ENCODE measurements at places on chromosomes 1 and 21.
A peak's percentile ranks its signal among the peaks of the same experiment; 100 is the strongest.

GRCh38 chr1:85936470-85936869, 220.1 kb downstream of the COL24A1 start:
- DNase-seq, result no peak

- no peak for DNase-seq
These were observed 245.5 kb downstream of the RPS6KC1 start for GRCh38 chr1:213296558-213296957.

GRCh38 chr21:29056005-29056404, 17.4 kb downstream of the CCT8 start:
- DNase-seq, result no peak

- peak; percentile 76 for DNase-seq
These were observed 207.6 kb upstream of the NFIA start for GRCh38 chr1:60874718-60875117.

DNA sequence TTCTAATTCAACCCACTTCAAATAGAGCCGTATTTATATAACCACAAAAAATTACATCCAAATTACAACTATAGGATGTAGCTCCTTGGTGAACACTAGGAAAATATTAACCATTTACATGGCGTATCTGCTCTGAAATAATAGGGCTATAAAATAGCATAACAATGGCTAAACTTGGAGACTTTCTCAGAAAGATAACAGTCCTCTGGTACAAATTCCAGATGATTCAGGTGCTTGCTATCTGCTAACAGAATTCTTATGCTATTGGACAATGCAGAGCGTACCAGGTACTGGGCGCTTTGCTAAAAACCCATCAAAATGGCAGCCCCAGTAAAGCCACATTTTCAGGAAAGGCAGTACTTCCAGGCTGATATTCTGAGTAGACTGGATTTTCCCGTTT, 209.7 kb upstream of the C8B start:
- DNase-seq, result no peak

- no peak for DNase-seq
These were observed 18.3 kb downstream of the PBX1 start for GRCh38 chr1:164577291-164577690.

- DNase-seq, result peak; percentile 91
These were observed 154.2 kb downstream of the EIF4G3 start for GRCh38 chr1:21022279-21023040.

GRCh38 chr1:62144238-62144831, 50.3 kb upstream of the L1TD1 start:
- DNase-seq, result peak; percentile 53

GRCh38 chr21:30408782-30409494, 13.1 kb downstream of the KRTAP13-1 start:
- DNase-seq, result peak; percentile 15

GRCh38 chr1:116306102-116306501, 66.9 kb upstream of the ATP1A1 start:
- no peak for DNase-seq

DNA sequence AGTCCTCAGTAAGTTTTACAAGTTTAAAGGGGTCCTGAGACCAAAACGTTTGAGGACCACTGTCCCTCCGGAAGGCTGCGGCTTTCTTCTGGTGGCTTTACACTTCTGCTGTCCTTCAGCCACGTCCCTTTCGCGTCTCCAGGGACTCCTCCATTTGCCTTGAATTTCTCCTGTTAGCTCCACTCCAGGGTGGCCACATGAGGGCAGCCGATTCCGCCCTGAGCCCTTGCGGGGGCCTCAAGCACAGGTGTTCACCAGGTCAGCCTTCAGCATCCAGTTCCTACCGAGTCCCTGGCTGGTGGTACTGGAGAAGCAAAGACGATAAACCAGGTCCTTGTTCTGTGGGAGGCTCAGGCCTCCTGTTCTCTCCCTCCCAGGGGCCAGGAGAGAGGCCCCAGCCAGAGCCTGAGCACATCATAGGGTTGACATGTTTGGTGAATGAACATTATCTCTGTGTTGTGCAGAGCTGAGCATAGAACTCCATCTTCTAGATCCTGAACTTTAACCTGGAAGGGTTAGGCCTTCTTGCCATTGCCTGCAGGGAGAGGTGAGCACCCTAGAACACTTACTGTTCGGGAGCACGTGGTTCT, 27.4 kb upstream of the COQ8A start:
- DNase-seq, result no peak

DNA sequence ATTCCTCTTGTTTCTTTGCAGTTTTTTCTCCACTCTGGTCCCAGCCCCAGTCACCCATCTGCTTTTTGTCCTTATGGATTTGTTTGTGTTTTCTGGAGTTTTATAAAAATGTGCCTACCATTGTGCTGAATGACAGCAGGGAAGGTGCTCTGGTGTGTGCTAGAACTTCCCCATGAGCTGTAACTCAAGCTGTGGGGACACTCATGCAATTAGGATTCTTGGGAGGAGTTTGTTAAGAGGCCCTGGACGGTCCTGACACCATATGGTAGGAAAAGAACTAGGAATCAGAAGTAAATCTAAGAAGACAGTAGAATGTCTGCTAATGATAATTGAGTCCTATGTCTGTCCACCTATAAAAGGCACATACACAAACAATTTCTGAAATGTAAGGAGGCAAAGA, 27.4 kb downstream of the URB2 start:
- DNase-seq, result no peak

- no peak for DNase-seq
These were observed 99.0 kb upstream of the ADGRL4 start for GRCh38 chr1:79105500-79105899.

DNA sequence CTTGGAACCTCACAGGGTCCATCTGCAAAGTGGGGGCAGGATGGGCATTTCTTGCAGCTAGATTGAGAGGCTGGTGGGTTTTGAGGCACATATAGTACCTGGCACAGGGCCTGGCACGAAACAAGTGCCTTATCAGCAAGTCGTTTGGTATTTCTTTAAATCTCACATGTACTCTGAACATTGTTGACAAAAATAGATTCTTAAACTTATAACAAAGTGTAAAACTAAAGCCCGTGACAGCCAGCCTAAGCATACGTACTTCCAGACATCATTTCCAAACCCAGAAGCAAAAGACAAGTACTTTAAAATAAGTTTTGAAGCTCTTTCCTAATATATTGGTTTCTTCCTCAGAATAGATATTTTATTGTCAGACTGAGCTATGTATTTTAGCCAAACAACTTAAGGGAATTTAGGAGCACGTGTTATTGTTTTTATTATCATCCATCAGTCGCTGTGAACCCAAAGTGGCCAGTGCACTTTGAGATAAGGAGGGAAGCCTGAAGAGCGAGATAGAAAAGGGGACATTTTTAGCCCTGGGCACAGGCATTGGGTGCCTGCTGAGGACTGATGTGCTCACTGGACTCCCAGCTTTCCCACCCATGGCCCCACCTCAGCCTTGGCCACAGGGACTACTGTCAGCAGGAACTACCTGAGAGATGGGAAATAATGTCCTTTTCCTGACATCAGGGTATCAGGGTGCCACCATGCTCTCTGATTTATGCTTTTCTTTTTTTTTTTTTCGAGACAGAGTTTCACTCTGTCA, 3.0 kb downstream of the FBLIM1 start:
- no peak for DNase-seq

GRCh38 chr21:36858320-36858957, 108.0 kb downstream of the HLCS start:
- DNase-seq, result no peak

GRCh38 chr1:154840269-154841176, 29.6 kb downstream of the KCNN3 start:
- no peak for DNase-seq

GRCh38 chr1:219120624-219121544, 52.8 kb upstream of the LYPLAL1 start:
- peak; percentile 58 for DNase-seq

DNA sequence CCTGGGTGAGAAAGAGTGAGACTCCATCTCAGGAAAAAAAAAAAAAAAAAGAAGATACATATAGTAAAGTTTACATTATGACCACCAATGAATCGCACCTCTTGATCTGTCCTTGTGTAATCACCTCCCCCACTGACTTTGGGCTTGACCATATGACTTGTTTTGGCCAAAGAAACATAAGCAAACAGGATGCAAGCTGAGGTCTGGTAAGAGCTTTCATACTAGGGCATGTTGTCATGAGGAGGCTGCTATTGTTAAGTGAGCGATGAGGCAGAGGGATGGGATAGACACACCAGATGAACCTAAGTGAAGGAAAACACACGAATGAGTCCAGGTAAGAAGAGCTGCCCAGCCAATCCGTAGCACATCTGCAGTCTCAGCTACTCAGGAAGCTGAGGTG, 10.7 kb downstream of the ENAH start:
- no peak for DNase-seq

GRCh38 chr1:82449506-82450057, 648.8 kb downstream of the ADGRL2 start:
- no peak for DNase-seq

DNA sequence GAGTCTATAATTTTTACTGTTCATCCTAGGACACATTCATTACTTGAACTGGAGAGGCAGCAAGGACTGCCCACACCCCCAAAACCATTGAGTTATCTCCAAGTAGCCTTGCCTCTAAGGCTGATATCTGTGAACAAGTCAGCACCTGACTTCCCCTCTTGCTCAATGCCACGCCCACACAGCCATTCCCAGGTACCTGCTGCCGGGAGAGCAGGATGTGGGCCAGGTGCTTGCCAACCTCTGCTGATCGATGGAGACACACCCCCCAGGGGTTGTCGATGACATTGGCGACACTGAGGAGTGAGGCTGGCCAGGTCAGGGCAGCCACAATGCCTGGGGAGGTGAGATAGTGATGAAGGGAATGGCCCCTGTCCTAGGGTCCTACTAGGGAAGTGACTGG, 60.1 kb downstream of the TMCO4 start:
- DNase-seq, result no peak

DNA sequence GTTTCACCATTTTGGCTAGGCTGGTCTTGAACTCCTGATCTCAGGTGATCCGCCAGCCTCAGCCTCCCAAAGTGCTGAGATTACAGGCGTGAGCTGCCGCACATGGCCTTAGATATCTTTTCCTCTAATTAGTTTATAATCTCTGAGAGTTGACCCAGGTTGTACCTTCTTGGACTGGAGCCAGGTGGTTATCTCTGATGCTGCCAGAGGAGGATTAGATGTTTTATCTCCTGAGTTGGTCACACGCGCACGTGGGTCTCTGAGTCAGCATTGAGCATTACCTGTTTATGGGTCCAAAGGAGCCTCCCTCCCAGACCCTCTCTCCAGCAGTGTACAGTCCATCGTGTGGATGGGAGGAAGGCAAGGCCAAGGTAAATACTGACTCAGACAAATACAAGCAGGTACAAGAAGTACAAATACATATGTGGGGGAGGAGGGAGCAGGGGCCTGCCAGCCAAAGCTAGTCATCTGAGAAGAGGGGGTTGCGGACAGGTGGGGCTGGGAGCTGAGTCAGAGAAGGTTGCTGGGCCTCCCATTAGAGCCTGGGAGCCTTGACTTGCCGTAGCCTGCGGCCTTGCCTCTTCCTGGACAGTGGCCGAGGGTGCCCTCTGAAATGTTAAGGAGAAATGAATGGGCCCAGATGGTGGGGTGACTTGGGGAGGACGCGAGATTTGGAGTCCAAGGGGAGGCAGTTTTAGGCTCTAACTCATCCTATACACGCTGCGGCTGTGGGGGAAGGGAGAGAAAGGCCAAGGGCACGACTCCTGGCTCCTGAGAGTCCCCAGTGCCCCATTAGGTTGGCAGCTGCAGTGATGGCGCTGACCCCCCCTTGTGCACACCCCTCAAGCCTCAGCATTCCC, 13.1 kb downstream of the IL6R start:
- no peak for DNase-seq

DNA sequence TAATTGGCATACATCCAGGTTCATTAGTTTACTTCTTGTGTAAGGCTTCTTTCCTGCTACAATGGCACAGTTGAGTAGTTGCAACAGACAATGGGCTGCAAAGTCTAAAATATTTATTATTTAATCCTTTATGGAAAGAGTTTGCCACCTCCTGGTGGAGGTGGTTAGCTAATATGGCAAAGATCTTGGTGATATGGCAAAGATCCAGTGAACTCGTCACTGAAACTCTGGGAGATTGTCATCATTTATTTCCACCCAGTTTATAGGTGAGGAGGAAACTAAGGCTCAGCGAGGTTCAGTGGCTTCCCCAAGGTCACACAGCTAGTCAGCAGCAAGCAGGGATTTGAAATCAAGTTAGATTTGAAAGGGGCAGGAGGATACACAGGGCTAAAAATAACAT, 16.1 kb upstream of the IFFO2 start:
- peak; percentile 4 for DNase-seq

- no peak for DNase-seq
These were observed 38.3 kb downstream of the ELK4 start for GRCh38 chr1:205593532-205593931.

DNA sequence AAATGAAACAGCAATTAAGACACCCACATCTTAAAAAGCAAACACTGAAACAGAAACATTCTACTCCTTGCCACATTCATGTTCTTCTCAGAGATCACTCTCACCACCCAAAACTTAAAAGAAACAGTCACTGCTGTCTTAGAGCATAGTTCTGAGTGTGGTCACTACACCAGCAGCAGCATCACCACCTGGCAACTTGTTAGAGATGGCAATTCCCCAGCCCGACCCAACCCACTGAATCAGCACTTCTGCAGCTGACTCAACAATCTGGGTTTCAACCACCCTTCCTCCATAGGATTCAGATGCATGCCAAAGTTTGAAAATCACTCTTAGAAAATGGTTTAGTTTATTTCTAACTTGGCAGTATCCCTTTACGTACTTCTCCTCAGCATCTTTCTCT, 126.1 kb downstream of the CDC42BPA start:
- peak; percentile 8 for DNase-seq

DNA sequence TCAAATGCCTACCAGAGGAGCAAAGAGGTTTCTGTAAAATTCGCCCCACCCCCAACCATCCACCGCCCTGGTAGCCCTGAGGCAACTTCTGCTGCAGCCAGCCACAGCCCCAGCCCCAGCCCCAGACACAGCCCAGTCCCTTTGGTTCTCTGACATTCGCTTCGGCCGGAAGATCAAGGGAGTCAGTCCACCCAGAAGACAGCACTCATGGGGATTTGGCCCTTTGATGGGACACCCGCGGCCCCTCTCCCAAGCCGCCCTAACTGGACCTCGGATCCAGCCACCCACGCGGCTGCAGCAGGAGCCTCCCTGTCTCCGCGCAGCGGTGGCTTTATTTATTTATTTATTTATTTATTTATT, 3881.0 kb downstream of the SRGAP2C start:
- DNase-seq, result no peak

- DNase-seq, result no peak
These were observed 573.8 kb upstream of the NR5A2 start for GRCh38 chr1:199453723-199454122.

DNA sequence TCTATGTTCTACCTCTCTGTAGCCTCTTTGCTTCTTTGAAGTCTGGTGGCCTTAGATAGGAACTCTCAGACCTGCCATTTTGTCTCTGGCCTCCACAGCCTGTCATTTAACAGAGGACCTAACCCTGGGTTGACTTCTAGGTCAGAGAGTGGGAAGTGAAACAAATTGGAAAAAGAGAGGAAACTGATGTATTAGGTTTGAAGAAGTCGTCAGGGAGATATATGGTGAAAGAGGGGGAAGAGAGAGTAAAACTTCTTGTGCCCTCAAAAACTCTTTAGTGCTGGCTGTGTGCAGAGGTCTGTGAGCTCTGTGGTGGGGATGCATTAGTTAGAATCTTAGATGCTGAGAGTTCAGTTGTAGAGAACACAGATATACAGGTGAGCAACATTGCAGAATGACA, 30.2 kb upstream of the CD1D start:
- peak; percentile 91 for DNase-seq
